Left renal cortex interstitium (tissue), 4 donors: ENCODE measurements at places on chromosomes 12 and 14.

DNA sequence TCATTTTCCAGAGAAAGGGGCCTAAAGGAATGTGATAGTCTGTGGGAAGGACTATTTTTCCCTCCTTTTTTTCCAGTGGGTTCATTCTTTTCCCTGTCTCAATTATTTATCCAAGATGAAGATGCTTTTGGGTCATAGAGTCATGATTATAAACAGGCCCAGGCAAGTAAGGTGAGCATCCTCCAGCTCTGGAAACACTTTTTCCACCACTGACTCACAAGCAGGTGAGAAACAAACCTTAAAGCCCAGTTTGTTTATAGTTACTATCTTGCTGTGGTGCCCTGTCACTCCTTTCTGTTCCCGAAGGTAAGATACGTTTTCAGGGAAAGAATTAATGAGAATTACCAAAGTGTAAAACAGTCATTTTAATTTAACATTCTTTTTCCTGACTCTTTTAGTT, 107.7 kb upstream of the IFNG-AS1 start:
- DNase-seq, result no peak

GRCh38 chr14:74754157-74754556, 9.0 kb upstream of the YLPM1 start:
- no peak for DNase-seq

DNA sequence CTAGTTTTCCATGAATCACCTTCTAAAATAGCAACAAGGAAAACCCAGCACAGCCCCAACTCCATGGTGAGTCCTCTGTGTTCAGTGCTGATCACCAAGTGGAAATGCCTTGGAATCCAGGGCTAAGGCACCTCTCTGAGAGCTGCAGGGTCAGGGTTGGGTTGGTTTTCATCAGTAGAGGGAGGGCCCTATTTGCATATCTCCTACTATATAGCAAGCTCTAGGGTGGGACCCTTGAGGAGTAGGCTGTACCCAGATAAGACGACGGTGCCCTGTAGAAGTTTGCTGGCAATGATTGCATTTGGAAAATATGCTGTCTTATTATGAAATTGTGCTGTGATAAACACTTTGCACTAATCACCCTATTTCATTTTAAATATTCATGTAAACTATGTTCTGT, 1011.8 kb downstream of the TMEM121 start:
- no peak for DNase-seq

- no peak for DNase-seq
Measured at GRCh38 chr12:132288516-132289215, 40.7 kb downstream of the GALNT9 start.

DNA sequence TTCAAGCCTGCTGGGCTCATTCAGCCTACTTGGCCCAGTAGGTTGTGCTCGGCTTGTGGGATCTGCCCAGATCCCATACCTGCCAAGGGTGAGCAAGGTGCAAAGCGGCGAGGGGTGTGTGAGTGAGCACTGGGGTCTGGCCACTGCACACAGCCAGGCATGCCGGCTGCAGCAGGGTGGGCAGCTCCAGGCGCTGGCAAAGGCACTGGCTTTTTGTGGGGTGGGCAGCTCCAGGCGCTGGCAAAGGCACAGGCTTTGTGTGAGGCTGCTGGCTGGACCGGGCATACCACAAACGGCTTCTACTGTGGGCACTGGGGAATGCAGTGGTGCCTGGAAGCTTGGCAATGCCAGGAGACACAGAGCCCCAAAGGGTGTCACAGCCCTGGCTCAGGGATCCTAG, 137.4 kb downstream of the SLC16A7 start:
- no peak for DNase-seq

- DNase-seq, result no peak
Measured at GRCh38 chr14:70982200-70982599, 74.9 kb downstream of the PCNX1 start.

DNA sequence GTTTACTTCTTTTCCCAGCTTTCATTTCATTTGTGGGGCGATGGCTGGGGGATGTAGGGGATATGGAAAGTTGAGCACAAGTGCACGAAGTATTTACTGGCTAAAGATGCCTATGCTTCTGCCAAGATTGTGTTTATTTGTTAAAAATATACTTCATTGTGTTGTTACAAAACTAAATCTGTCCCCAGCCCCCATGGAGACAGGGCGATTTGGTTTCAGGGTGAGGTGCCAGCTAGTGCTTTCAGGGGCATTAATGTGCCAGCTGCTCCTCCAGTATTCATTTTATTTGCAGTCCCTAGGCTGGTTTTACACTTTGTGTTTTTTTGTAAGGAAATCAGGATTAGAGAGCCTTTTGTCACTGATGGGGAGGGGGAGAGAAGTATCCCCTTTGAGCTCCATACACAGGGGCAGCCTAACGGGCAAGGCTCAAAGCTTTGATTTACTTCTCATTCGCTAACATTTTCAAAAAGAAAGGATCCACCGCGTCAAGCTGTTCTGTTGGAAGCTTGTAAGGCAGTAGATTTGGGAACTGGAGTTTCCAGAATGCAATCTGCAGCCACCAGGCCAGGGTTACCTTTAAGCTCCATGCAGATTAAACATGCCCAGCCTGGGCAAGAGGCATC, 198.7 kb upstream of the PLEKHG7 start:
- DNase-seq, result no peak

DNA sequence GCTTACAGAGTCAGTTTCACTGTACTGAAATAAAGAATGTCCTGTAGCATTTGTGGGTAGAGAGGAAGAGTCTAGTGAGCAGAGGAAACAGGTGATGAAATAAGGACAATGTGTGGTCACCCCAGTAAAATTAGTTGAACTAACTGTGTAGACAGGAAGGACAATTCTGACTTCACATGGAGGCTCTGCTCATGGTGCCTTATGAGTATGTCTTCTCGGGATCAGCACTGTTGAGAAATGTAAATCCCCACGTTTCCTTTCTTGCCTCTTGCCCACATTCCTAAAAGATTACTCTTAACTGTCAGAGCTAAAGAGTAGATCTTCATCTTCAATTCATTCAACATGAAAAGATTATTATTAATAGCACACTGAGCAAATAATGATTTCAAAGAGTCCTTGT, 113.2 kb upstream of the FLRT2 start:
- DNase-seq, result no peak
